Occipital lobe (tissue), 3 donors: ENCODE measurements at places on chromosomes 12 and 14. TPM values are rescaled to one million over a fixed set of nuclear protein-coding genes. Genes with fewer than 3 reads are reported as not detected.

- DNase-seq = no peak
Measured at GRCh38 chr12:57367121-57367520, 63.7 kb downstream of the R3HDM2 start.

GRCh38 chr12:97017213-97017612 is 110.2 kb downstream of the NEDD1 start:
- no peak for DNase-seq

GRCh38 chr12:28209782-28210181 is 19.5 kb downstream of the CCDC91 start:
- no peak for DNase-seq

GRCh38 chr14:54652188-54652587 is 85.3 kb downstream of the SAMD4A start:
- no peak for DNase-seq

- DNase-seq = no peak
Measured at GRCh38 chr14:93716002-93716745, 72.1 kb downstream of the PRIMA1 start.

- DNase-seq = no peak
Measured at GRCh38 chr12:96434107-96434506, 33.9 kb upstream of the CDK17 start.

GRCh38 chr14:76844223-76844622 is 18.0 kb downstream of the LRRC74A start:
- DNase-seq = no peak

DNA sequence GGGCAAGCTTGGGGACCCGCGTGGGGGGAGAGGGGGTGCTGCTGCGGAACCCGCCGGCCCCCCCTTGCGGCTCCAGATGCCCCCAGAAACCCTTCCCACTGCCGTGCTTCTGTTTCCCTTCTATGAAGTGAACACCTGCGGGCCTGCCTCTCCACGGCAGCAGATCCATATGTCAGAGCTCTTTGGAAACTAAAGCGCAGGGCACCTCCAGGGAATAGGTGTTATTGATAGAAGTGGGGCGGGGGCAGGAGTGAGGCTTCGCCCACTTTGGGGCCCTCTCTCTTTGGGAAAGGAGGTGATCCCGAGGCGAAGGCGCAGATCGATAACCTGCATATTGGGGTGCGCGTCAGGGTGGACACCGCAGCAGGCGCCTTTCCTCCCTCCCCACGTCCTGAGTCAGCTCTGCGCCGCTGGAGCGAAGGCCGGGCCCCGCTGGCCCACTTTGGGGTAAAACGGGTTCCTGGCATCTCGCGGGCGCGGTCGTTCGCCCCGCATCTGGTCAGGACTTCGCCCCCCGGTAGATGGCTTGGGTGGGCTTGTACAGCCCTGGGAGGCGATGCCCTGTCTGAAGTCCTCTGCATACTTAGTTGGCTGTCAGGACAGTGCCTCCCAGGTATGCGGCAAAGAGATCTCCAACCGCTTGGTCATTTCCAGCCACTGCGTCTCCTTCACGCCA is 524 bp downstream of the KMT5A start:
- DNase-seq = no peak

Gene ZFHX2
- total RNA-seq = 1.2 TPM

DNA sequence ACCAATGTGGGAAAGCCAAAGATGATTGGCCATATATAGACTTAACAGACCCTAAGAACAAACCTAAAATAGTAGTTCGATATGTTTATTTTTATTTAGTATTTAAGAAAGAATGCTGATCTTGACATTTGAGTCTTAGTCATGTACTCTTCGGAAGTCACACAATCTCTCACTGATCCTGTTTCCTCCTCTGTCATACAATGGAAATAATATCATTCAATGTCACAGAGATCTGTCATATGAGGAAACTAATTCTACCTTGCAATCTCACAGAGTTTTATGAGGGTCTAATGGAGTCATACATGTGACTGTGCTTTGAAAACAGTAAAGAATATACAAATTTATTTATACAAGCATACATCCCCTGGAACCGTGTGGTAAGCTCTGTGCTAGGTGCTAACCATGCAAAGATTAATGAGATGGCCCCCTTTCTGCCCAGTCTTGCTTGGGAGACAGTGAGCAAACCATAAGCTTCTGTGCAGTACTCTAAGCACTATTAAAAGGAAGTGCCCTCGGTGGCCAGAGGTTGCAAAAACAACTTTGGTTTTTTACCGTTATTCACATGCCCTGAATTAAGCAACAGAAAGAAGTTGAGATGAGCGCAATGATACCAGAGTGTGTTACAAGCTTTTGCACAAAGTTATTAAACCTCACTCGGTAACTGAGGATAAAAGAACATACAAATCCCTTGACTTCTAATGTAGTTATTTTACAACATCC is 1.7 kb upstream of the LIN7A start:
- no peak for DNase-seq

Gene C14orf132
- 72.5 TPM for total RNA-seq
